Ascending aorta (tissue), 2 donors: ENCODE measurements at places on chromosomes 11 and 22. TPM values are rescaled to one million over a fixed set of nuclear protein-coding genes. Genes with fewer than 3 reads are reported as not detected.

GRCh38 chr22:50018608-50019285, 6.2 kb upstream of the IL17REL start:
- no peaks in the 10 kb centered on the region for H3K36me3 ChIP-seq
- no peaks in the 10 kb centered on the region for H3K4me1 ChIP-seq
- no peak for DNase-seq
- H3K4me3 ChIP-seq, result no peak overlapping the region
- H3K27ac ChIP-seq, result no peak overlapping the region
- H3K27me3 ChIP-seq, result peaks cover 12% of the 10 kb centered on the region

Gene CLCF1
- total RNA-seq, result 32.6 TPM

- no peaks in the 10 kb centered on the region for H3K36me3 ChIP-seq
- no peak for DNase-seq
- H3K27me3 ChIP-seq, result no peaks in the 10 kb centered on the region
These were observed 15.6 kb downstream of the ZBED4 start for GRCh38 chr22:49869086-49869830.

- no peak overlapping the region for H3K4me3 ChIP-seq
- no peaks in the 10 kb centered on the region for H3K27me3 ChIP-seq
- DNase-seq, result no peak
- no peaks in the 10 kb centered on the region for H3K4me1 ChIP-seq
- no peaks in the 10 kb centered on the region for H3K36me3 ChIP-seq
These were observed 146.5 kb upstream of the CCDC179 start for GRCh38 chr11:23006730-23007129.
